ENCODE measurements at places on chromosomes 7 and 10. TPM values are rescaled to one million over a fixed set of nuclear protein-coding genes. Genes with fewer than 3 reads are reported as not detected.

Gene FOXP2
- total RNA-seq: 25.0 TPM

Gene OR2A5
- total RNA-seq: not detected

Gene FRAT1
- 3.6 TPM for total RNA-seq

Gene CCDC186
- 18.2 TPM for total RNA-seq

Gene CPVL
- total RNA-seq: 2.0 TPM

Gene WEE2
- total RNA-seq: not detected

Gene TMEM139
- total RNA-seq: not detected

Gene BMPR1A
- total RNA-seq: 75.5 TPM

Gene MMD2
- total RNA-seq: not detected

Gene SPRN
- 2.2 TPM for total RNA-seq

Gene PTER
- 2.6 TPM for total RNA-seq

Gene TNKS2
- total RNA-seq: 63.5 TPM

Gene GIMAP6
- total RNA-seq: not detected

Gene ANKRD30A
- not detected for total RNA-seq

Gene PRLHR
- not detected for total RNA-seq

Gene SORCS3
- total RNA-seq: not detected

Gene IGFBP3
- total RNA-seq: 321 TPM

Gene CACNB2
- total RNA-seq: 0.43 TPM

Gene GNGT1
- total RNA-seq: not detected

Gene MNX1
- total RNA-seq: not detected

Gene CALN1
- not detected for total RNA-seq

Gene RSPH10B
- not detected for total RNA-seq

Gene ASZ1
- not detected for total RNA-seq

Gene BTBD16
- total RNA-seq: not detected

Gene FAM13C
- 3.2 TPM for total RNA-seq

Gene NXPH1
- total RNA-seq: not detected

Gene UNC5B
- total RNA-seq: 13.0 TPM

Gene AEBP1
- total RNA-seq: 781 TPM

Gene SFRP4
- 0.16 TPM for total RNA-seq

Gene EPHB6
- 13.7 TPM for total RNA-seq

Gene CASTOR2
- total RNA-seq: 25.4 TPM

Gene NUTM2D
- total RNA-seq: 6.9 TPM

Gene MUC3A
- not detected for total RNA-seq

Gene YAE1
- total RNA-seq: 19.3 TPM

Gene PPP1R17
- not detected for total RNA-seq

Gene FRMPD2
- total RNA-seq: not detected

Gene DNAH11
- total RNA-seq: not detected

Gene MACROH2A2
- total RNA-seq: 36.5 TPM

Gene RTKN2
- 2.4 TPM for total RNA-seq

Gene CALML3
- not detected for total RNA-seq

Gene MEST
- total RNA-seq: 367 TPM

Gene ELFN1
- 0.62 TPM for total RNA-seq

Gene SLC16A9
- 0.50 TPM for total RNA-seq

Gene VGF
- 0.24 TPM for total RNA-seq

Gene ELOVL3
- not detected for total RNA-seq

Gene ADAM12
- 45.6 TPM for total RNA-seq

Gene AKR1C1
- 0.67 TPM for total RNA-seq

Gene NRCAM
- 81.8 TPM for total RNA-seq
